ENCODE measurements at places on chromosomes 16 and 17. TPM values are rescaled to one million over a fixed set of nuclear protein-coding genes. Genes with fewer than 3 reads are reported as not detected.
A peak's percentile ranks its signal among the peaks of the same experiment; 100 is the strongest.

Gene KRT16
- not detected for total RNA-seq

Gene NHLRC4
- total RNA-seq: 1.6 TPM

GRCh38 chr17:76904116-76904515 lies 35.9 kb downstream of the MGAT5B start:
- H3K27me3 ChIP-seq: no peaks in the 10 kb centered on the region
- no peaks in the 10 kb centered on the region for H3K4me1 ChIP-seq
- H3K36me3 ChIP-seq: no peaks in the 10 kb centered on the region
- H3K27ac ChIP-seq: no peak overlapping the region

GRCh38 chr17:76568811-76569221 lies 16.8 kb downstream of the ST6GALNAC2 start:
- H3K27ac ChIP-seq: no peak overlapping the region
- H3K36me3 ChIP-seq: peaks cover 27% of the 10 kb centered on the region
- H3K4me3 ChIP-seq: no peak overlapping the region
- peaks cover 25% of the 10 kb centered on the region for H3K4me1 ChIP-seq

DNA sequence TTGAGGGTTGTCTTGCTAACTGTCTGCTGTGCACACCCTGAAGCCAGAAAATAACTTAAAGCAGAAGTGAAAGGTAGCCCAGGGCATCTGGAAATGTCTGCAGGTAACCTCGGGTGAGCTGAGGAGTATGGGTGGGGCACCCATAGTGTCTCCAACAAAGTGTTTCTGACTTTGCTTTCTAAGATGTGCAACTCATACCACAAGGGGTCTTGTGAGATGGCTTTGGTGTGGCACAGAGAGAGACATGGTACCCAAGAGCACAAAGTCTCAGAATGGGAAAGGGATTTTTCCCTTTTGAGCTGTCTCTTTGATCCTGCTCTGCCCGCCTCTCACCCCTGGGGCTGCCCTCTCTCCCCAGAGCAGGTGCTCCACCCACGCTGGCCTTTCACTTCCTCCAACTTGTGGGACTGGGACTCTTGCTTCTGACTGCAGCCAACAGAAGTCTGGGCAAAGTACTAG lies 6.9 kb downstream of the CHD9 start:
- DNase-seq: peak; percentile 40
- H3K4me3 ChIP-seq: peak overlapping the region; percentile 55
- peak overlapping the region; percentile 79 for H3K27ac ChIP-seq
- H3K27me3 ChIP-seq: no peaks in the 10 kb centered on the region
- peaks cover 11% of the 10 kb centered on the region for H3K36me3 ChIP-seq

Gene ABI3
- 117 TPM for total RNA-seq

DNA sequence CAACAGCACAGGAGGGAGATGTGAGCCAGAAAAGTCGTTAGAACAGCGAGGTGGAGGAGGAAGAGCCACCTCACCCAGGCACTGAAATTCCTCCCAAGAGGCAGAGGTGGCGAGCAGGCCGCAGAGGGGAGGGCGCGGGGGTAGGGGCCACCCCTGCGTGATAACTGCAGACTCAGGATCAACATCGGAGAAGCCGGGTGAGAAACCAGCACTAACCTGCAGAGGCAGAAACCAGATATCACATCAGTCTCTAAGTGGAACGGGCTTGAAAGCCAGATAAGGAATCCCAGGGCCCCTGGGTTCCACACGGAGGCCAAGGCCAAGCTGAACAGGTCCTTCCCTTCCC lies 39.4 kb upstream of the ZC3H18 start:
- H3K4me1 ChIP-seq: peaks cover 8% of the 10 kb centered on the region
- no peaks in the 10 kb centered on the region for H3K27me3 ChIP-seq
- H3K36me3 ChIP-seq: peaks cover 8% of the 10 kb centered on the region
- H3K4me3 ChIP-seq: no peak overlapping the region
- no peak overlapping the region for H3K27ac ChIP-seq
- DNase-seq: no peak

DNA sequence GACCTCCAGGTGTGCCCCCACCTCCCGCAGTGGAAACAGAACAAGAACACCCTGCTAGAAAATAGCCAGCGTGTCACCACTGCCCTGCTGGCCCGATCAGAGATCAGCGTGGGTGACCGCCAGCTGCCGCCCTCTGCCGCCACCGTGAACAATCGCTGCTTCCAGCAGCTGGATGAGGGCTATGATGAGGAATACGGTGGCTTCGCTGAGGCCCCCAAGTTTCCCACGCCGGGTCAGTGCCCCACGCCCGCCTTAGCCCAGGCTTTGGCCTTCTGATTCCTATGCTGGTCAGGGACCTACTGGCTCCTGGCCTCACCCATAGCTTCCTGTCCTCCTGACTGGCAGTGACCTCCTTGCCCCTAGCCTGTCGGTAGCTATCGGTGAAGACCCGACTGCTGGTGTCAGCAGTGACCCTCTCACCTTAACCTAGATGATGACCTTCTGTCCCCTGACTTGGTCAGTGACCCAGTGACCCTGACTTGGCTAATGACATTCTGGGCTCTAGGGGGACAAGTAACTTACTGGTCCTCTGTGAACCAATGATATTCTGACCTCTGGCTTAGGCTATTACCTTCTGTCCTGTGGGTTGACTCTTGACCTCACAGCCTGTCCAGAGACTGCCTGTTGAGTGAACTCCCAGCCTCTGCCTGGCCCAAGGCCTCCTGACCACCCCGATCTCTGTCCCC lies 2.4 kb downstream of the SPATA20 start:
- H3K27ac ChIP-seq: no peak overlapping the region
- H3K4me3 ChIP-seq: no peak overlapping the region
- peaks cover 8% of the 10 kb centered on the region for H3K27me3 ChIP-seq
- peaks cover 11% of the 10 kb centered on the region for H3K4me1 ChIP-seq

Gene CA7
- not detected for total RNA-seq

- no peaks in the 10 kb centered on the region for H3K27me3 ChIP-seq
- no peak overlapping the region for H3K4me3 ChIP-seq
- no peak overlapping the region for H3K27ac ChIP-seq
- H3K36me3 ChIP-seq: no peaks in the 10 kb centered on the region
- DNase-seq: no peak
These were observed 15.9 kb upstream of the ULK2 start for GRCh38 chr17:19883537-19884215.

DNA sequence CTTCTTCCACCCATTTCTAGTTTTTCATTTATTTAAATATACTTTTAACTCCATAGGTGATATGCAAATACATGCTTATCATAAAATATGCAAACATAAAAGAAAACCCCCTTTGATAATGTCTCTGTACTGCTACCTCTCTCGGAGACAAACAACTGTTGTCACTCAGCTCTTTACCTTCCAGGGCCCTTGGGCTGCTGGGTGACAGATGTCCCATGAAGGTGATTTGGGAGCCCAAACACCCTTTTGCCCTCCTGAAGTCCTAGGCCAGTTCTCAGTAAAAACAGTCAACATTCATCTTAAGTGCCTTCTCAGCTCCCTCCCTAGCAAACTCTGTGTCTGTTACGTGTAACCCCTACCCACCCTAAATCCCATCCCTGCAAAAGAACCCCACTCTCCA lies 37.5 kb downstream of the CHD9 start:
- DNase-seq: no peak
- H3K36me3 ChIP-seq: peaks cover 4% of the 10 kb centered on the region
- H3K4me3 ChIP-seq: no peak overlapping the region
- no peaks in the 10 kb centered on the region for H3K27me3 ChIP-seq

GRCh38 chr16:2196162-2196980 lies at the start of gene CASKIN1:
CASKIN1 (minus strand) TSS chr16:2196605; CDS start chr16:2196432, 173 bp downstream.
- DNase-seq: no peak
- H3K27ac ChIP-seq: no peak within 1 kb of the TSS
- H3K36me3 ChIP-seq: no peaks in the 10 kb centered on the region
- peak within 1 kb of the TSS; percentile 25 for H3K4me3 ChIP-seq
- peaks cover 44% of the 10 kb centered on the region for H3K27me3 ChIP-seq

DNA sequence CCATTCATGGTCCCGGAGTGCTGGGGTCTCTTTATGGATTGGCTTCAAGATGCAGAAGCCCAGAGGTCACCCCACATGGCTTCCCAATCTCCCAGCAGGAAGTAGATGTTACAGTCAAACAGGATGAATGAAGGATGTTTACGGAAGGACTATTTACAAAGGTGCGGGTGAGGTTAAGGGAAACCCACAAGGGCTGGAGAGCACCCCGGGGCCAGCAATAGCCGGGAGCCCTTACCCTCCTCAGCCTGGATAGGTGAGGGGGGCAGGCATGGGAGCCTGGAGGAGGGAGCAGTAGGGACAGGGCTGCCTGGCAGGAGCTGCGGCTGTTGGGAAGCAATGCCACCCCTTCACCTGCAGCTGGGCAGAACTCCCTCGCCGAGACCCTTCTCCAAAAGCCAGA lies 24.5 kb upstream of the CACNG1 start:
- H3K27ac ChIP-seq: no peak overlapping the region
- DNase-seq: no peak
- no peaks in the 10 kb centered on the region for H3K27me3 ChIP-seq
- H3K4me1 ChIP-seq: no peaks in the 10 kb centered on the region

- peaks cover 9% of the 10 kb centered on the region for H3K27me3 ChIP-seq
- no peak overlapping the region for H3K4me3 ChIP-seq
- no peaks in the 10 kb centered on the region for H3K36me3 ChIP-seq
- DNase-seq: peak; percentile 61
These were observed 9.8 kb upstream of the TBX2 start for GRCh38 chr17:61389670-61390478.

Gene BCL6B
- 0.63 TPM for total RNA-seq
